ENCODE measurements at places on chromosomes 12 and 14.

GRCh38 chr12:111351026-111351425, 17.9 kb downstream of the PHETA1 start:
- no peak for DNase-seq

DNA sequence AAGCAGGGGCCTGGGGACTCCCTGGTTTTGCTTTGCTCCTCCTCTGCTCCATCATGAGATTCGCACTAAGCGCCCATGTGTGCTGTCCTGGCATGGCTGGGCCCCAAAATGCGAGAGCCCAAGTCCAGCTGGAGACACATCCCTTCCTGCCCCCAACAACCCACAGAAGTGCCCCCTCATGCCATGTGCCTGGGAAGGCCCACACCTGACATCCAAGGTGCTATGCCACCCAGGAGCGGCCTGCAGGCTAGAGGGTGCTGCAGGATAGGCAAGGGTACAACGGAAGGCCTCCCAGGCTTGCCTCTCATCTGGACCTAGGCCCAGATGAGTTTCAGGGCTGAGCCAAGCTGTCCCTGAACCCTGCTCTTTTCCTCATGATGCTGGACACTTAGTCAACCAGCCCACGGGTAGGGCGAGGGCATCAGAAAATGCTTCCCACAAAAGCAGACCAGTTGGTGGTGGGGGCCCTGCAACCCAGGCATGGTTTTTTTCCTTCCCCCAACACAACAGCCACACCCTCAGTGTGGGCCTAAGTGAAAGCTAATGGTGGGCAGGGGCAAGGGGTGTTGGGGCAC, 13.2 kb upstream of the KRT80 start:
- no peak for DNase-seq

- no peak for DNase-seq
These were observed 513.0 kb upstream of the SEL1L start for GRCh38 chr14:82046512-82047226.

- DNase-seq = no peak
These were observed 208.1 kb upstream of the NEDD1 start for GRCh38 chr12:96698965-96699364.

GRCh38 chr14:93732524-93732923, 55.8 kb downstream of the PRIMA1 start:
- DNase-seq = no peak

GRCh38 chr12:78143717-78144116, 313.0 kb downstream of the NAV3 start:
- DNase-seq = no peak

DNA sequence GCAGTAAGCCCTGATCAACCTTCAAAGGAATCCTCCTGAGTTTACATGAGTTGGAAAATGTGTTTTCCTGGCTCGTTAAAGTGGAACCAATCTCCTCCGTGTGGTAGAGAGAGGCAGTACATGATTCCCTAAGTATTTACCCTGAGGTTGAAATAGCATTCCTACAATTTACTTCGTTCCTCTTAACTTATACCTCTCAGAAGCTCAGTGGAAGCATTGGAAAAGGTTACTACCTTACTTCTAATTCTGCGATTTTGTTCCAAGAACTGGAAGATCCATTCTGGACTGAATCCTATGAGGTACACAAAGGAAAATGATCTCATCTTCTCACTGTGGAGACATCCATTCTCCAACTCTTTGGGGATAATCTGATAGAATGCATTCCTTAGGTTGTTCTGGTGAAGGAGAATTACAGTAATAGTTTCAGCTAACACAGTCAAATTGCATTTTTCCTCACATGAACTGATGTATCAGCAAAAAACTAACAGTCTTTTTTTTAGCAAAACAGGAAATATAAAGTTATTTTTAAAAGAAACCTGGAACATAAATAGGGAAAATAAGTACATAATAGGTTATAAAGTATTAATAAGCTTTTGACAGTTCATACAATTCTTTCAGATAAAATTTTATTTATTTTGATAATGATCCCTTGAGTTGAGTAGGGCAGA, 475.6 kb downstream of the PDZRN4 start:
- no peak for DNase-seq

- DNase-seq = no peak
These were observed 360.8 kb downstream of the CCDC91 start for GRCh38 chr12:28550757-28551704.

GRCh38 chr12:115840159-115840558, 437.3 kb downstream of the MED13L start:
- DNase-seq = no peak

- DNase-seq = no peak
These were observed 39.8 kb upstream of the HMGA2 start for GRCh38 chr12:65784289-65785015.

DNA sequence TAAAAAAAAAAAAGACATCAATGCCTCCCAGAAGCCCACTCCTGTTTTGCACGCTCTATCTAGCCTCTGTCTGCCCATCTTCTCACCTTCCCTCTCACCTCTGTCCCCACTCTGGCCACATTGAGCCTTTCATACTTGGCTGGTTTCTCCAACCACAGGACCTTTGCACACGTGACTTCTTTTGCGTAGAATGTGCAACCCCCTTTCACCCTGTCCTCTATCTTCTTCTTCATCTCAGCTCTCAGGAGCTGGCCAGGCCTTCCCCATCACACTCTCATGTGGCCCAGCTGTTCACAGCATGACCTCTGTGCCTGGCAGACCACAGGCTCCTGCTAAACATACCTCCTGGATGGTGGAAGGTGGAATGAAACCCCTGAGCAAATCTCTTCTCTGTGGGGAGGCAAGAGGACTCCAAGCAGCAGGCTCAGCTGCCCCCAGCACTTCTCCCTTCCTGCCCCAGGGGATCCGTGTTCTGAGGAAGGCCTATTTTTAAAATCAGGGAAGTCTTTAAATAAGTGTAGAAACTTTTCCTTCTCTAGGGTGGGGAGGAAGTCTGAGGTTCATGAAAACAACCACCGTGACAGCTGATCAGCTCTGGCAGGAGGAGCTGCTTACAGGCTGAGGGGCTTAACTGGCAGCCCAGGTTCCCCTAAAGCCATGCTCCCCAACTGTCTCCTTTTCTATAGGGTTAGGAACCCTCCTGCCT, 11.6 kb downstream of the HVCN1 start:
- no peak for DNase-seq

DNA sequence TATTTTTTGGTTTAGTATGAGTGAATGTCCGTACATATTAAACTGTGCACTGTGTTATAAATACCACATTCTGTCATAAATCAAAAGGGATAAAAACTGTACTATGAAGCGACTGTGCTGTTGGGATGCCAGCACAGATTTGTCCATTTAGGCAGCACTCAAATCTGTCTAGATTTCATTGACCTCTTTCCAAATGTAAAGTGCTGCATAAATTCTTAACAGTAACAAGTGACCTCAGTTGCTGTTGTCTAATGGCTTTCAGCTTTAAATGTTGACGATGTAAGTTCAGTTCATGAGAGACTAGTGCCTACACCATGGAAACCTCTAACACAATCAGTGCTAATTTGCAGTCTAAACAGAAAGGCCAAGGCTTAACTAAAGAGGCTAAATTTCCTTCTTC, 531.4 kb upstream of the LMO3 start:
- DNase-seq = no peak

GRCh38 chr12:27861428-27862167, 81.6 kb upstream of the MANSC4 start:
- no peak for DNase-seq

GRCh38 chr12:104460041-104460719, 3.4 kb downstream of the CHST11 start:
- no peak for DNase-seq

DNA sequence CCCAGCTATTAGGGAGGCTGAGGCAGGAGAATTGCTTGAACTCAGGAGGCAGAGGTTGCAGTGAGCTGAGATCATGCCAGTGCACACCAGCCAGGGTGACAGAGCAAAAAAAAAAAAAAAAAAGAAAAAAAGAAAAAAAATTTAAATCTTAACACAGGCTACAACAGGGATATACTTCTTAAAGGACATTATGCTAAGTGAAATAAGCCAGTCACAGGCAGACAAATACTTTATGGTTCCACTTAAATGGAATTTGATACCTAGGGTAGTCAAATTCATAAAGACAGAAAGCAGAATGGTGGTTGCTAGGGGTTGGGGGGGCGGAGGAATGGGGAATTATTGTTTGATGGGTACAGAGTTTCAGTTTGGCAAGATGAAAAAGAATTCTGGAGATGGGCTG, 14.8 kb upstream of the PPTC7 start:
- DNase-seq = no peak

DNA sequence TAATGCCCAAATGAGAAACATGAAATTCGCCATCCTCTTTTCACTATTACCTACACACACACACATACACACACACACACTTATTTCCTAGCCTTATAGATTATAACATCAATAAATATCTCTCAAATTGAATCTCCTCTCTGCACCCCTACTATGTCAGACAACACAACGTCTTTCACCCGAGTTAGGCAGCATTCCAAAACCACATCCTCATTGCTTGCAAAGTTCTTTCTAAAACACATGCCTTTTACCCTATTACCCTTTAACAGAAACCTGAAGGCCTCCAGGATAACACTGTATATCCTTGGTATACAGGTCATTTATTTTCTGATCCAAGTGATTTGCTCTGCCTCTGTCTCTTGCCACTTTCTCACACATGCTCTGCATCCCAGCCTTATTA, 56.3 kb downstream of the KCNH5 start:
- DNase-seq = no peak

DNA sequence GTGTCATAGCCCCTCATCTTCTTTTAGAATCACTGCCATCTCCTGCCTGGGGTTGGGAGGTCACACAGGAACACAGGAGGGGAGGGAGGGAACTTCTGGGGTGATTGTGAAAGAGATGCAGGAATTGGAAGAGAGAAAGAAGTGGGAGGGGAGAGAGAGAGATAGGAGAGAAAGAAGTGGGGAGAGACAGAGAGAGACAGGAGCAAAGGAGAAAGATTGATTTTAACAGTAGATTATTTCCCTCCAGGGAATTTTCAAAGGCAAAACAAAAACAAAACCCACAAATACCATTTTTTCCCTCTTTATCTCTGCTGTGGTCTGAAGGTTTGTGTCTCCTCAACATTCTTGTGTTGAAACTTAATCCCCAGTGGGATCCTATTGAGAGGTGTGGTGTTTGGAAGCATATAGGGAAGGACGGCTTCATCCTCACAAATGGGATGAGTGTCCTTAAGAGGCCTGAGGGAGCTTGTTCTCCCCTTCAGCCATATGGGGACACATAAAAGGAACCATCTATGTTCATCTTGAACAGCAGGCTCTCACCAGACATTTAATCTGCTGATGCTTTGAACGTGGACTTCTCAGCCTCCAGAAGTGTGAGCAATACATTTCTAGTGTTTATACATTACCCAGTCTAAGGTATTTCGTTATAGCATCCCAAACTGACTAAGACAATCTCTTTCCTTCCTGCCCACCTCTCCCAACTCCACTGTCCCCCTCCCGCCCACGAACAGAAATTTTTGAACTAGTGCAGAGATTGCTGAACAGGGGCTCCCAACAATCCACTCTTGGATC, 134.9 kb upstream of the MAX start:
- DNase-seq = no peak

DNA sequence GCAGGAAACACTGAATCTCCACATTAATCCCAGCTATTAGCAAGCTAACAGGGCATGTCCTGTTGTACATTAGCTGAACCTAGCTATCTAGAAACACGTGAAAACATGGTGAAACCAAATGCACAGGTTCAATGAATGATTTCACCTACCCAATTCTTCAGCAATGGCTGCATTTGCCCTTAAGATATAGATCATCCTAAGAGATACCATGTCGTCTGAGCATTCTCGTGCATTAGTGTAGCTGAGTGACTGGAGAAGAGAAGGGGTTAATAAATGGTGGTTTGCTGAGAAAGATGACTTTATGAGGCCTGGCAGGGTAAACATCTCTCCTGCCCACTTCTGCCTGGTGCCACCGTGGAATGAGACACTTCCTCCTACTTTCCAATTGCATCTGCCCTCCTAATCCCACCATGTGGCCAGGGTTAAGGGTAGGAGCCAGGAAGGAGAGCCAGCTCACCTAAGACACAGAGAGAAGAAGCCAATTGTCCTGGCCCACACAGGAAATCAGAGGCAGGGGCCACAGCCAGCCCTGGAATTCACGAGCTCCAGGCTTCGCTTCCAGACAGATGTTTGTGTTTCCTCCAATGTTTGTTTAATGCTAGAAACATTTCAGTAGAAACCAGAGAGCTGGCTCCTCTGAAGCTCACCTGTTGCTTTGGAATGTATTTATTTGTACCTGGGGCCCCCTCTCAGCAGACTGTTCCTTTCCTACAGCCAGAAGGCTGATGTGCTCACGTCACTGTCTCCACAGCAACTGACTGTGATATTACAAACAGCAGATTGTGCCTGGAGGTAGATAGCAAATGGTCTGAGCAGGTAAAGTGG, 126.0 kb upstream of the PARP11 start:
- no peak for DNase-seq

GRCh38 chr12:27953817-27954216, 18.7 kb downstream of the PTHLH start:
- no peak for DNase-seq

DNA sequence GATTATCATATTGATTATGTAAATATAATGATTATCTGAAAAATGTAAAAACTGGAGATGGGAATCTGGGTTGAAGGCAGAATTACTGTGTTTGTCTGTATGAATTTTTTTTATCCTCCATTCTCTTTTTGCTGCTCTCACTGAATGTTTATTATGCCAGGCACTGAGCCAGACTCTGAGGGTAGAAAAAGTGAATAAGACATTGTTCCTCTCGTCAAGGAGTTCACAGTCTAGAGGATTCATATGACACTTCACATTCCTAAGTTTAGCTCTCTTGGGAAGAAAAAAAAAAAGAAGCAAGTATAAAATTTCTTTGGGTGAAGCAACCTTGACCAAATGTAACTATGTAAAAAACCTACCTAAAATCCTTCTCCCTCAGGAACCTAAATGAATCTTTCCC, 120.9 kb upstream of the LMO3 start:
- no peak for DNase-seq

DNA sequence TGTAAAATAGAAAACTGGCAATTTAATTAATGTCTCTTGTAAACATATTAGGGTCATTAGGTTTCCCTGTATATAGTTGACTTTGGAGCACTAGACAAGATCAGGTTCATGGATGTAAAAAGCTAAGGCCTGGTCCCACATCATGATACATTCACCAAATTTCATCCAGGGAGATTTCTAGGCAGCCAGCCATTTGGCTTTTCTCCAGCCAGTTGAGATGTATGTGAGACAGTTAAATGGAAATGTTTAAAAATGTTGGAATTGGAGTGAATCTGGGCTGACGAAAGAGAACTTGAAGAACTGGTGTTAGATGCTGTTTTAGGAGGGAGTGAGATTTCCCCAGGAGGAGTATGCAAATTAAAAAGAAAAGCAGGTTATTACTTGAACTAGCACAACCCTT, 41.8 kb upstream of the CLEC14A start:
- no peak for DNase-seq

- peak; percentile 47 for DNase-seq
These were observed 1.3 kb downstream of the ZC3H10 start for GRCh38 chr12:56119361-56119796.

DNA sequence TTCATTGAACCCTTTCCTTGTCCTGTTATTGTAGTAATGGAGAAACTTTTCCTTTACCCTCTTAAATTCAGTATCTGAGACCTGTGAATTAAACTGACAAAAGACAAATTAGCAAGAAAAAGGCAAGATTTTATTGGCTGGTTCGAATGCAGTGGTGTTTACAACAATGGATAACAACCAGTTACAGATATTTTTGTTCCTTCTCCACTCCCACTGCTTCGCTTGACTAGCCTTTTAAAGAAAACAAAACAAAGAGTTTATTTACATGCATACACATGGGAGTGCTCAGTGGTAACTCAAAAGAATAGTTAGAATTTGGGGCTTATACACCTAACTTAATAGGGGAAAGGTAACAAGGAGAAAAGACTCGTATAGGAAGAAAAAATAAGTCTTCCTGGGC, 37.0 kb upstream of the HECTD1 start:
- no peak for DNase-seq

GRCh38 chr12:76127588-76127987, 43.1 kb upstream of the NAP1L1 start:
- no peak for DNase-seq

Data from stimulated activated CD4-positive, alpha-beta T cell treated with anti-CD3 and anti-CD28 coated beads, Interleukin-12 subunit alpha, Interleukin-12 subunit beta, amount 100 ng/mL, for 4 hours (primary cell).